ELR (cell line): ENCODE measurements at places on chromosomes 2 and 18.

- DNase-seq: no peak
Measured at GRCh38 chr2:72983500-72984161, 66.3 kb downstream of the EMX1 start.

GRCh38 chr2:128260239-128261138 lies 58.2 kb downstream of the HS6ST1 start:
- DNase-seq: peak; percentile 82

DNA sequence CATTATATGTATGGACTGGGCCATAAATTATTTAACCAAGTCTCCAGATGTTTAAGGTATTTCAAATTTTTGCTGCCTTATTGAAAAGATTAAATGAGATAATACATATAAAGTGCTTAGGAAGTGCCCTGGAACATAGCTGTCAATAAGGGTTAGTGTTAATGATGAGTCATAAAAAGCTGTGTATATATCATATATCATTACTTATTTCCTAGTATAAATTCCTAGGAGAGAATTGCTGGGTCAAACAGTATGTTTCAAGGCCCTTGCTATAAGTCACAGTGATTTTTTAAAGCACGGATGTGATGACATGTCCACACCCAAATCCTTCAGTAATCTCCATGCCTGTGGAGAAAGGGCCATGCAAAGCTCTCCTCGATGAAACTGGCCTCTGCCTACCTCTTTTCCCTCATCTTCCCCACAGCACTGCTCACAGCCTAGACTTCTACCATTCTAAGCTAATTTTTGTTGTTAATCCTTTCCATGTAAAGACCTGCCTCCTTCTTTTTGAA lies 8.5 kb downstream of the ZNF2 start:
- peak; percentile 39 for DNase-seq

- peak; percentile 34 for DNase-seq
Measured at GRCh38 chr2:56357655-56358295, 174.0 kb downstream of the CCDC85A start.

- DNase-seq: peak; percentile 33
Measured at GRCh38 chr18:13051159-13051558, 60.0 kb downstream of the CEP192 start.

DNA sequence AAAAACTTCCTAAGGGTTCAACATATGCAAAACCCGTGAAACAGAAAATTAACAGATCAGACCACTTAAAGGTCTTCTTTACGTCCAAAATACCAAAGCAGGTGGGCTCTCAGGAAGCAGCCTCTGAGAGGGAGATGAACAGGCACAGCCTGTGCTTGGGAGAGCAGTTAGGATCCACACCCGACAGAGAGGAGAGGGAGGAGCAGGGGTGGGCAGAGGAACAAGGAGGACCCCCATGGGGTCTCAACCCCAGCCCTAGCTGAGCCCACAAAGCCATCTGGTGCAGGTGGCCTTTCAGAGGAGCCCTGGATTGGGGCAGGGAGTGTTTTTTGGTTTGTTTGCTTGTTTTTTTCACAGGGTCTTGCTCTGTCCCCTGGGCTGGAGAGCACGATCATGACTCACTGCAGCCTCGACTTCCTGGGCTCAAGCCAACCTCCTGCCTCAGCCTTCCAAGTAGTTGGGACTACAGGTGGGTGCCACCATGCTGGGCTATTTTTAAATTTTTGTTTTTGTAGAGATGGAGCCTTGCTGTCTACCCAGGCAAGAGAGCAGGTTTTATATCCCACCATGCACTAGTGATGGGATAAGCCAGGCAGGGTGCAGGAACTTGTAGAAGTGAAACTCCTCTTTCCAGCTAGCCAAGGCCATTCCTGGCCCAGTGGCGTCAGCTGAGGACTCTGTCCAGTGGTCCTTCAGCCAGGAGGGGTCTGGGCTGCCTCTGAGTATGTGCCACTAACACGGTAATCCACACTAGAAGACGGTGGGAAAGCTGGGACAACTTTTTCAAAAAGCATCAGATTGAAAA lies 154.1 kb upstream of the HDAC4 start:
- DNase-seq: no peak

DNA sequence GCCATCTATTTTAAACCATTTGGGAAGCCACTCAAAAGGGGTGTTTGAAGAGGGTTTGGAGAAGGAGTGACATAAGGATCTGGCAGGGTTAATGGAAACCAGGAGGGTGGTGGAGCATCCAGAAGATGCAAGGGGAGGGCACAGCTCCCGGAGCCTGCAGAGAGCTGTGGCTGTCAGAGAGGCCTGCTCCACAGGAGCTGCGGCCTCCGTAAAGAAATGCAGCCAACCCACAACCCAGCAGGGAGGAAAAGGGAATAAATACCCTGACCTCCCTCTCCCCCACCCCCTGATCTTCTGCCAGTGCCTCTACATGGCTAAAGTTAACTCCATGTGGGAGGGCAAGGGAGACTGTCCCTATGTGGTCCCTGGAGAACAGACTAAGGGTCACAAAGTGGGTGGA lies 567.1 kb upstream of the POU3F3 start:
- no peak for DNase-seq

DNA sequence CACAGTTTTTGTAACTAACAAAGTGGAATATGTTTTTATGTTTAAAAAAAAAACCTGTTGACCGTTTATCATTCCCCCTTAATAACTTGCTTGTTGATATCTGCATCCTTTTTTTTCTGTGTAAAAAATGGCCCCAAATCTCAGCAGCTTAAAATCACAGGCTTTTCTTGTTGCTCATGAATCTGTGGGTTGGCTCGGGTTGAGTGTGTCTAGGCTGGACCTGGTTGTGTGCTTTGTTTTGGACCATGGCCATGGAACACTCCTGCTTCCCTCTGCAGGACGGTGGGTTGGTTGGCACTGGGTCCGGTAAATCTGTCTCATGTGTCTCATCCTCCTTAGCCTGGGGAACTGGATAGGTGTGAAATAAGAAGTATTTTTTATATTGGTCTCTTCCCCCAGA lies 139.0 kb upstream of the LINC00305 start:
- no peak for DNase-seq

GRCh38 chr2:9221223-9221622 lies 14.6 kb downstream of the ASAP2 start:
- no peak for DNase-seq

DNA sequence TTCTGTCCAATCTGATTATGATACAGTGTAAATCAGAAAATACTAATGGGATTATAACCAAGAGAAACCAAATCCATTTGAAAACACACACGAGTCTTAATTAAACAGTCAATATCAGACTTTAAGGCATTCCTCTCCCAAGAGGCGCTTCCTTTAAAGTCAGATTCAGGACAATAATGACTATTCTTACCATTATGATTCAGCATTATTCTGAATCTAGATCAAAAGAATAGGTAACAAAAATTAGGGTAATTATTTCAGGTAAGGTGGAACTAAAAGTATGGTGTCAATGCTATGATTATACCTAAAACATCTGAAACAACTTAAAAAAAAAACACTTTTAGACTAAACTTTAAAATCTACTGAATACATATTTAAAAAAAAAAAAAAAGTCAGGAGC lies 12.3 kb downstream of the PSME4 start:
- DNase-seq: no peak

DNA sequence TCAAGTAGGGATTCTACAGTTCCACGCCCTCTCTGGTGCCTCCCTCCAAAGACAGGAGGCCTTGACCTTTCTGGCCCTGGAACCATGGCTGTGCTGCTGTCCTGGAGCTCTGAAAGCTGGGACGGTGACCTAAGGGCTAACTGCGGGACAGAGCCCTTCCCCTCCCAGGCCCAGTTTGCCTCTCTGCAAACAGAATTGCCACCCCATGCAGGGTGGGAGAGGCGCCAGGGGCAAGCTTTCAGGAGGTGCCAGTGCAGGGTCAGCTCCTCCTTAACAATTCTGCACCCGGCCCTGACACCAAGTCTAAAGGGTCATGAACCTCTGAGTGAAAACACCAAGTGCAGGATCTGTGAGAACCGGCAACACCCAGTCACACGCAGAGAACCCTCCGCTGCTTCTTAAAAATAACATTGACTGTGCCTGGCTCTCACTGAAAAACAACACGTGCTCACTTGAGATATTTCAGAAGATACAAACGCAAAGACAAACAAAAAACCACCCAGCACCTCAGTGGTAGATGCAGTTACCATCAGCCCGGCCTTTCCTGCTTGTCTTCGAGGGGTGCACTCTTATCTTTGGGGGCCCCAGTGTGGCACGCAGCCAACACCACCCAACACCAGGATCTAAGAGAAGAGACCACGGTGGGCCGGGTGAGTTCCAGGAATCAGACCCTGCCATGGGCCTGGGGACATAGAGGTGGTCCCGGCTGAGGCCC lies 1.1 kb upstream of the SNED1 start:
- DNase-seq: no peak

DNA sequence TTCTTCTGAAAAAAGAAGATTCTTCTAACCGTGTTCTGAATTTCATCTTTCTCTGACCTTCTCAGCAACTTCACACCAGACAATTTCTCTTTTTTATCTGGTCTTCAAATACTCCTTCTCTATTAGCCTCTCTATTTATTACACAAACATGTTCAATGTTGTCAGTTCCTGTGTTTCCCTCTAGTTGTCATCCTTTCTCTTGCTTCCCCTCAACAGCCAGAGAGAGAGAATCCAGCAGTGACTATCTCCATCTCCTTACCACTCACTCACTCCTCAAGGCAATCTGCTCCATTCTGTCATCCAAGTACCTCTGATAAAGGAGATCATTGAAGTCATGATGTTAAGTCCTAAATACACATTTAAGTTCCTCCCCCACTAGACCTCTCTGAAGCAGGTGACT lies 491.9 kb upstream of the CHAC2 start:
- DNase-seq: peak; percentile 14

DNA sequence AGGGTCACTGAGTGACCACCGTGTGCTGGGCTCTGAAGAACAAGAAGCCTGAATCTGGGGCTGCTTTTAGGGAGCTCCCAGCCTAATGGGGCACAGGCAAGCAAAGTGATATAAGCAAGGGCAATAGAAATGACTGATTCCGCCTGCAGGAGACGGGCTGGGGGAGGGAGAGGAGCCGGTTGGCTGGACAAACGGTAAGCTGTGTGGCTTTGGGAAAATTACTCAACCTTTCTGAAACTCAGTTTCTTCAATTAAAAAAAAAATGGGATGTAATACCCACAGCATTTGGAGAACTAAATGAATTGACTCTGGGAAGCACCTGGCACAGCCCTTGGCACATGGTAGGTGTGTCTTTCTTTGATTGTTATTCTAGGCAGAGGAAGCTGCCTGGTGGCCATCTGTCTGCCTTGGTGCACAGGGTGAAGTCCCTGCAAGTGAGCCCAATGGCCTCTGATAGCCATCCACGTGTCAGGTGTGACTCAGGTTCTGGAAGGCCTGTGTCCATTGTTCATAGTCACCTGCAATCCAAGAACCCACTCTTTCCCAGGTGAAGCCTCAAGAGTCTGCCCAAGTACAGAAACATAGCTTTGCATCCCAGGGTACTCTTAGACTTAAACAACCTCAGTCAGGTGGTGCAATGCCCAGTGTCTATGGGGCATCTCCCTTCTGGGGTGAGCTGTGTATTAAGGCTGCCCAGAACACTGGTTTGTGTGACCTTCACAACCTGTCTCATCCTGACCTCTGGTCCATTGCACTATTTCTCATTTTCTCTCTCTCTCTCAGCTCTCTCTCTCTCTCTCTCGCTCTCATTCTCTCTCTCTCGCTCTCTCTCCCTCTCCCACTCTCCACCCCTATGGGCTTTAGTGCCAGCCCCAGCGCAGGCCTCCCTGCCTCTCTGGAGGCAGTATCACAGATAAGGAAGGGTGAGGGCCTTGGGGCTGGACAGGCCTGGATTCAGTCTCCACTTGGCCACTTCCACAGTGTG lies 30.0 kb upstream of the NTSR2 start:
- DNase-seq: no peak

GRCh38 chr2:164667566-164667965 lies 46.3 kb upstream of the GRB14 start:
- no peak for DNase-seq

DNA sequence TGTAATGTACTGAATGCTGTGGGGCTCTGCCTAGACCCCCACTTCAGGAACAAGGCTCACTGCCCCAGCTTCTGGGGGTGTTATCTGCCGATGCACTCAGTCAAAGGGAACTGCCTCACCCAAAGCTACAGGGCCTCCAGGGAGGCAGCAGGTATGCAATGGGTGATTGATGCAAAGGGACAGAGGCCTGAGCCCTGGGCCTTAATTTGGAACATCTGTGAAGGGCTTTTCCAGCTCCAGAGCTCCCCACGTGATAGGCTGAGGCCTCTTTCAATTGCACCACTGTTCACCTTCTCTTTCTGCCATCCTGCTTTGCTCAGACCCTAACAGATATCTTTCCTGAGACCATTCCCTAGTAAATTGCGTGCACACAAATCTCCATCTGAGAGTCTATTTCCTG lies 131.0 kb downstream of the ATL2 start:
- DNase-seq: no peak

DNA sequence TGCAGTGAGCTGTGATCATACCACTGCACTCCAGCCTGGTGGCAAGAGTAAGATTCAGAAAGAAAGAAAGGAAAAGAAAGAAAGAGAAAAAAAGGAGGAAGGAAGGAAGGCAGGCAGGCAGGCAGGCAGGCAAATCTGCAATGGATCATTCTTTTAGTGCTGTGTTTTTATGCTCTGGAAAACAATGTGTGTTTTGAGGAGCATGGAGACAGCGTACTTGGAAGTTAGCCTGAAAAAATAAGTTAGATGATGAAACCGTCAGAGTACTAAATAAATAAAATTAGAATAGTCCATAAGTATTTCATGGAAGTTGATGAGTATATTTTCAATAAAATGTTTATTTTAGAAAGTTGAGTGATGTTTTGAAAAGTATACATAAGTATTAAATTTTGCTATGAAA lies 366.4 kb upstream of the CDH20 start:
- DNase-seq: no peak

DNA sequence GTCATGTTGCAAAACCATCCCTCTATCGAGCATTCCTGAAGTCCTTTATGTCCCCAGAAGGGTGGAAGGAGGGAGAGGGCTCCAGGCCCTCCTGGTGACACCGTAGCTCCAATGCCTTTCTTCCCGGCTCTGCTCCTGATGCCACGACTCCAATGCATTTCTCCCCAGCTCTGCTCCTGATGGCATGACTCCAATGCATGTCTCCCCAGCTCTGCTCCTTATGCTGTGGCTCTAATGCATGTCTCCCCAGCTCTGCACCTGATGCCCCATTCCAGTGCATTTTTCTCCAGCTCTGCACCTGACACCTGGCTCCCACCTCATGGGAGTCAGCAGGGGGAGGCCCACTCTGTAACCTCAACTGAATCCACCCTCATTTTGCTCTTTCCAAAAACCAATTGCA lies 153.0 kb upstream of the SALL3 start:
- no peak for DNase-seq

GRCh38 chr2:231034291-231034882 lies 2.9 kb upstream of the C2orf72 start:
- DNase-seq: no peak

GRCh38 chr2:33784488-33784887 lies 185.4 kb upstream of the FAM98A start:
- DNase-seq: no peak

DNA sequence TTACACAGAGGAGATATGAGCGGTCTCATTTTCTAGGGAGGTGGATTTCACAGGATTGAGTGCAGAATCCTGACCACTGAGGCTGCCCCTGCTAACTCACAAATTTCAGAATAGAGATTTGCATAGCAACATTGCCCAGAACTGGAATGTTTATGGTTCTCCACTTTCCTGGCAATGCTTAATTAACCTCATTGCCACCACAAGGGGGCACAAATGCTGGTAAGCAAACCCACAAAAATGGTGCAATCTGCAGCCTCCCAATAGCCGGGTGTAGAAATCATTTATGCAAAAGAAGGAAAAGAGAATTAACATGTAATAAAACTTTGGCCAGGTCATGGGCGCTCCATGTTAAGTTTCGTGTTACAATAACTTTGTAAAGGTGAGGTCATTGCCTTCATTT lies 112.4 kb downstream of the CYRIA start:
- DNase-seq: peak; percentile 19

- DNase-seq: no peak
Measured at GRCh38 chr2:168436840-168437239, 19.2 kb upstream of the CERS6 start.

- no peak for DNase-seq
Measured at GRCh38 chr18:4405965-4406364, 49.1 kb downstream of the DLGAP1 start.
